Panc1 (cell line): ENCODE measurements at places on chromosomes 5 and 9. TPM values are rescaled to one million over a fixed set of nuclear protein-coding genes. Genes with fewer than 3 reads are reported as not detected.

The NINJ1 gene
- 26.7 TPM for total RNA-seq

The SAPCD2 gene
- 18.4 TPM for total RNA-seq

The GLRA1 gene
- not detected for total RNA-seq

The PCDHB11 gene
- 1.6 TPM for total RNA-seq

The PIP5K1B gene
- not detected for total RNA-seq

The CDC20B gene
- 0.08 TPM for total RNA-seq

The NDUFB6 gene
- total RNA-seq, result 85.3 TPM

The POU5F2 gene
- total RNA-seq, result 0.39 TPM

The CDKN2B-AS1 gene
- total RNA-seq, result not detected
